ENCODE measurements at places on chromosomes 1 and 21. TPM values are rescaled to one million over a fixed set of nuclear protein-coding genes. Genes with fewer than 3 reads are reported as not detected.
A peak's percentile ranks its signal among the peaks of the same experiment; 100 is the strongest.

TTLL7 gene
- 3.7 TPM for total RNA-seq

MEF2D gene
- total RNA-seq: 99.7 TPM

DNA sequence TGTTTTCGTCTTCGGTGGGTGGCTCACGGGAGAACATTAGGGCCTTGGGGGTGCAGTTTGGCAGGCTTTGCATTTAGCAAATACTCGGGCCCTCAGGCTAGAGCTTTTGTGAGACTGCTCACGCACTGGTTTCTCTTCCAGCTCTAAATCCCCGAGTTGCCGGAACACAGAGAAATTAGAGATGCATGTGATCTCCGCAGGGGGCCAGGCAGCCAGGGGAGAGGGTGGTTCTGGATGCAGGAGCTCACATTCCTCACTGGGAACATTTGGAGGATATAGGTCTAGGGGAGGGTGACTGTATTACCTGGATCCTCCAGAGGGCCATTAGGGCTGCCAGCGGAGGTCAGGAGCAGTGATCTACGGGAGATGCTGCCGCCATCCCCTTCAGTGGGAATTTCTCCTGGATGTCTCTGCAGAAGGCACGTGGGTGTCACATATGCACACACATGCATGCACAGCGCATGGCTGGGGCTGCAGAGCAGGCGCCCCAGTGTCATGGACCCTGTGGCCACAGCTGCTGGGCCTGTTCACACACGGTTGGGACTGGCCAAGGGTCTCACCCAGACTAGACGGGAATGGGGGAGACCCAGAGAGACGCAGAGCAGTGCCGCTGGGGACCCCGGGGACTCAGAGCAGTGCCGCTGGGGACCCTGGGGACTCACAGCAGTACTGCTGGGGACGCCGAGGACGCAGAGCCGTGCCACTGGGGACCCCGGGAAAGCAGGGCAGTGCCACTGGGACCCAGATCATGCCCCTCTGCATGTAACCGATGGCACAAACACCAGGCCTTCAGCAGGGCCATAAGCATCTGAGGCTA, 258.7 kb downstream of the CAMTA1 start:
- no peak for DNase-seq

GRCh38 chr21:18759267-18759666, 355.7 kb upstream of the TMPRSS15 start:
- DNase-seq: no peak

BTBD8 gene
- total RNA-seq: 4.3 TPM

- DNase-seq: no peak
Measured at GRCh38 chr1:207393610-207394009, 60.5 kb upstream of the CR2 start.

HCRTR1 gene
- total RNA-seq: 0.49 TPM

- DNase-seq: peak; percentile 80
Measured at GRCh38 chr1:41241749-41242341, at the start of gene SCMH1. TSS of gene SCMH1 (minus strand) at chr1:41242306. CDS start at chr1:41186133, 56,173 bp downstream.

DNA sequence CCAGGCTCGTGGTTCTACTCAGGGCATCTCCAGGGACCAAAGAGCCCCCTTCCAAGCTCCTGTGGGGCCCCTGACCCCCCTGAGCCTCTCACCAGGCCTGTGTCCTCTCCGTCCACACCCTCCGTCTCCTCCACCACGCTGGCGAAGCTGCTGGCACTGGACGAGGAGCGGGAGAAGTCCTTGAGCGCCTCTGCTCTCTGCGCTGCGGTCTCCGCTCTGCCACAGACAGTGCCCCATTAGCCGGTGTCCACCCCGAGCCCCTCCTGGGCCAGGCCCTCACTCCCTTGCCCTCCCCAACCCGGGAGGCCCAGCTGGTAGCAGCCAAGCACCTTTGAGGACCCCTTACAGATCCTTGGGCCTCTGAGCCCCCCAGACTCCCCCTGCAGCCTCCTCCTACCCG, 69.8 kb downstream of the RAP1GAP start:
- no peak for DNase-seq

MSH4 gene
- 0.35 TPM for total RNA-seq

GRCh38 chr1:50620680-50621329, 197.6 kb upstream of the DMRTA2 start:
- DNase-seq: no peak

TGFB2 gene
- total RNA-seq: 1.6 TPM

DNA sequence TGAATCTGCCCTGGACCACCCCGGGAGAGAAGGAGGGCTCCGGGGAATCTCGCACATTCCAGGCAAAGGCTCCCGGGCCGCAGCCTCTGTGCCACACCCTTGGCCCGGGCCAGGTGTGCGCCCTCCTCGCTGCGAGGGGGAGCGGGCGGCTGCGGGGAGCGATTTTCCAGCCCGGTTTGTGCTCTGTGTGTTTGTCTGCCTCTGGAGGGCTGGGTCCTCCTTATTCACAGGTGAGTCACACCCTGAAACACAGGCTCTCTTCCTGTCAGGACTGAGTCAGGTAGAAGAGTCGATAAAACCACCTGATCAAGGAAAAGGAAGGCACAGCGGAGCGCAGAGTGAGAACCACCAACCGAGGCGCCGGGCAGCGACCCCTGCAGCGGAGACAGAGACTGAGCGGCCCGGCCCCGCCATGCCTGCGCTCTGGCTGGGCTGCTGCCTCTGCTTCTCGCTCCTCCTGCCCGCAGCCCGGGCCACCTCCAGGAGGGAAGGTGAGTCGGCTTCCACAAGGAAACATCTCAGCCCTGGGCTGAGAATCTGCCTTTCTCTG, at the start of gene LAMC2:
Gene LAMC2, plus strand, starts transcription at position 324 of the 550 bp plus-strand sequence. Its CDS starts 89 bp downstream, at position 413.
- peak; percentile 66 for DNase-seq

GRCh38 chr1:106022312-106022902, 1034.1 kb upstream of the PRMT6 start:
- no peak for DNase-seq
